Skeletal muscle cell (primary cell): ENCODE measurements at places on chromosomes 6 and 20.

DNA sequence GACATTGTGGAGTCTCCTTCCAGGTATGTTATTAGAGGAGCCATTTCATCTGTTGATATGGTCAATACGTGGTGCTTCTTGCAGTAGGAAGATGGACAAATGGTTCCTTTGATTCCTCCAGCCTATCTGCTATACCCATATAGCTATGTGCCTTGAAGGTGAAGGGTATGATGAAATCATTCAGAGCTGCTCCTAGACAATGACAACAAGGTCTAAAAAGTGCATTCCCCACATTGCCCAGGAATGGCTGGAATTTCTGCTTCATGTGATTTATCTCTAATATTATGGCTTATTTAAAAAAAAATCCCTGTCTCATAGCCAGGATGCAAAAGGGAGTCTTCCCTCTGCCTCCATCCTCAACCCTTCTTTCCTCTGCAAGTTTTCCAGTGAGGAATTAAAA, 14.1 kb downstream of the DAAM2 start:
- no peak for DNase-seq

GRCh38 chr20:56215115-56215514, 33.4 kb upstream of the MC3R start:
- no peak for DNase-seq

GRCh38 chr6:2667617-2668016, 83.1 kb downstream of the MYLK4 start:
- DNase-seq = no peak

DNA sequence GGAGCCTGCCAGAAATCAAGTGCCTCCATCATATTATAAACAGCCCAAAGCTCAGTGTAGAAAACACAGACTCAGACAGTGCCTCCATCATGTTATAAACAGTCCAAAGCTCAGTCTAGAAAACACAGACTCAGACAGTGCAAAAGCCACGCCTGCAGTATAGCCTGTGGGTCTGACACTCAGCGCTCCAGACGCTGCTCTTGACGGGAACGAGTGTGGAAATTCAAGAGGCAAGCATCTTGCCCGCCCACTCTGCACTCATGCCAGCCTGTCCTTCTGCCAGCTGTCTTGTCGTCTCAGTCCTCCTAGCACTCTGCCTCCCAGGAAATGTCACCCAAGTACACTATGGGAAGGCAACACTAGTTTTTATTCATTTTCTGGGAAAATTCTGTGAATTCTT, 274.2 kb upstream of the CDH4 start:
- DNase-seq = no peak

DNA sequence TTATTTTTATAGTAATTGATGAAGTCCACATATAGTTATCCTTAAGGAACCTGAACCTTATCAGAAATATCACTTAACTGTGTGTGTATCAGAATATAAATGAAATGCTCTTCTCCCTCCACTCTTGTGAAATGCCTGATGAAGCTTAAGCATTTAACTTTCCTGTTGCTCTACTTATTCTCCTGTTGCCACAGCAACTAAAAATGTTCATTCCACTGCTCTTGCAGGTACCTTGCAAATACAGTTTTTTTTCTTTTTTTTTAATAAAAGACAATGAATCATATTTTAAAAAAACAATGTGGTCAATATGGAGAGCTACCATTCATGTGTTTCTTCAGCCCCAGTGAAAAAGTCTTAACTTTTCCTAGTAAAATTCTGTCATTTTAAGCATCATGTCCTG, 210.3 kb downstream of the RFPL4B start:
- no peak for DNase-seq

DNA sequence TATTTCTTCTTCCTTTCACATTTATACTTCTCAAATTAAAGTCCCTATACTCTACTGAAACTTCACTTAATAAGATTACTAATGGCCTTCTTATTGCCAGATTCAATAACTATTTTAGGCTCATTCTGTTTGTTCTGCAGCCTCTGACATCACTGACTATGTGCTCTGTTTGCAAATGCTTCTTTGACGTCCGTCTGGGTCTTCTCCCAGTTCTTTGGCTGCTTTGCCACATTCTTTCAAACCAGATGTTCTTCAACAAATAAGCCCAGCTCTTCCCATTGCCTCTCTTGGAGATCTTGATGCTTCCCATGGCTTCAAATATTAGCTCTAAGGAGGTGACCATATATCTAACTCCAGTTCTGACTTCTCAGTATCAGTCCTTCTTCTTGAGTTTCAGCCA, 117.4 kb downstream of the BTBD9 start:
- DNase-seq = peak; percentile 51

DNA sequence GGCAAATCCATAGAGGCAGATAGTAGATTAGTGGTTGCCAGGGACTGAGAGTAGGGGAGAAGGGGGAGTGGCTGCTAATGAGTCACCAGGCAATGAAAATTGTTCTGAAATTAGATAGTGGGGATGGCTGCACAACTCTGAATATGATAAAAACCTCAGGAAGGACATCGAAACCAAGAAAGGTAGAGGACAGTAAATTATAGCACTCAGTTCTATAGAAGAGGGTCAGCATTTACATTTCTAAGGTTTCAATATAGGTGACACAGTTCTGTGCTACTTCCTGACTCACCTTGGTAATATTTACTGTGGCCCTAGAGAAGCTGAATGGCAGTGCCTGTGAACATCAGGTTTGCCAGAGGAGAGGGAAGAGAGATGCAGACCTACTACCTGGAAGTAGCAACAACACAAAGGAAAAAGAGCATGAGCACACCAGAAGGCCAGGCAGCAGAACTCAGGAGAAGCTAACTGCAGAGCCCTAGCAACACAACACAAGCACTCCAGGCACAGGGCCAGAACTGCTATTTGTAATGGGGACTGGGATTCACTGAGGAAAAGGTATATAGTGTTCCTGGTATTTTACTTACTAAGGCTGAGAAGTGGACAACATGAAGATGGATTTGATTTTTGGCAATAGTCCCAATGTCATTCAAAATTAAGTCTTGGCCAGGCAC, 75.9 kb downstream of the PLCG1 start:
- DNase-seq = no peak

- no peak for DNase-seq
Observed at GRCh38 chr6:106763361-106763760, 134.0 kb downstream of the QRSL1 start.

DNA sequence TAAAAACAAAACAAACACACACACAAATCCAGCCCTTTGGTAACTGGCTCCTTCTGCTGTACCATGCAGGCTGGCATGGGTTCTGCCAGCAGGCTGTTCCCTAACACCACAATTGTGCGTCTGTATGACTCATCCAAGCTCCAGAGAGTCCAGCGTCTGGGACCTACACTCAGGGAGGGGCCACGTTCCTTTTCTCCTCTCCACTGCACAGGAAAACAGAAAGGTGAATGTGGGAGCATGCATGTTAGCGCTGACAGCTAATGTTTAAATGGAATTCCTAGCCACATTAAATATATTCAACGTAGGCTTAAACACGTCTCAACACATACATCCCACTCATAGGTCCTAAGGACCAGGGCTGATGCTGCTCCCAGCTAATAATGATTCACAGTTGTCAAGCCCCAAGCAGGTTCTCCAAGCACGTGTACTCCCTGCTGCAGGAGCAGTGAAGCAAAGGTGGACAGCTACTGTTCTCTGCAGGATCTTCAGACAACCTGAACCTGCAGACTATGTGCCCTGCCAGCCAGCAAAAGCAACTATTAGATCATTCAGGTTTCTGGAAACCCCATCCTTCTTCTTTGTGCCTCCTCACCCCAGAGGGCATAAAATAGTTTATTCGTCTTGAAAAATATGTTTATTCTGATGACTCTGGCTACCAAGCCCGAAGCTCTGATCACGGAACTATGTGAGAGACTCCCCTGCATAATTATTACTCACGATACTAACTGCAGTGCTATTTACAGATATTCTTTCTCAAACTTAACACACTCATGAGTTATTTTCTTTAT, 20.9 kb downstream of the MAP1LC3A start:
- peak; percentile 39 for DNase-seq

DNA sequence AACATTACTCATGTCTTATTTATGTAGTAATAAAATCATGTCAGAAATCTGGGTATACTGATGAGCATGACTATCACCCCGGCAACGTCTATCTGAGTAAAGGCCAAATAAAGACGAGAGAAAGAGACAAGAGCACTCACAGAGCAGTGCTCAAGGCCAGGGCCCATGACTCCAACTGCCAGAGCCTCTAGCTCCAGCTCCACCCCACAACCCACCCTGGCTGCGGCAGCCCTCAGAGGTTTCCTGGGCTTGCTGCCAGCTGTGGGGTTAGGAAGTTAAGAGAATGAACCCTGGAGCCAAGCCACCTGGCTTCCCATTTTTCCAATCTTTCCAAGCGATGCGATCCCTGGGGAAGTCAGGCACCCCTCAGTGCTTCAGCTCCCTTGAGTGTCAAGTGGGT, 92.0 kb upstream of the PAX1 start:
- no peak for DNase-seq

DNA sequence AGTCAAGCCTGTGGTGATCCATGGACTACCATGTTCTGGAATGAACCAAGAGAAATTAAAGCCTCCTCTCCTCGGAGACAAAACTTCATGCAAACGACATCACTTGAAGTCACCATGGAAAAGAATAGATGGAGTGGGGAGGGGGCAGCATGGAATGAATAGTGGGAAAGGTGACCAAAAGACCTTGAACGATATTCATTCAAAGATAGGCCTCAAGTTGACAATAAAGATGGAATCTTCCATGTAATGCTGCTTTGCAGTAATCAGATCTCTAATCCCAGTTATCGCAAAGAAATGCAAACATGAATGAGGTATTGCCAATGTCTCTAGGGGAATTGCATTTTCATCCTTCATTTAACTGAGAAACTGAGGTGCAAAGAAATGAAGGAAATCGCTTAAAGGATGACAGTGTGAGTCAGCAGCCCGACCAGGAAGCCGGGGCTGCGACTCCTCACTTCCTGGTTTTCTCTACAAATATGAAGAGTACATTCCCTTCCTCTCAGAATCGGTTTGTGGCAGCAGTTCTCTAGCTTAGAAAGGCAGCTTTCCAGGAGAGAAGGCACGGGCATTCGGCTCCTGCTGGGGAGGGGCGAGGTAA, 65.6 kb upstream of the RREB1 start:
- DNase-seq = no peak

DNA sequence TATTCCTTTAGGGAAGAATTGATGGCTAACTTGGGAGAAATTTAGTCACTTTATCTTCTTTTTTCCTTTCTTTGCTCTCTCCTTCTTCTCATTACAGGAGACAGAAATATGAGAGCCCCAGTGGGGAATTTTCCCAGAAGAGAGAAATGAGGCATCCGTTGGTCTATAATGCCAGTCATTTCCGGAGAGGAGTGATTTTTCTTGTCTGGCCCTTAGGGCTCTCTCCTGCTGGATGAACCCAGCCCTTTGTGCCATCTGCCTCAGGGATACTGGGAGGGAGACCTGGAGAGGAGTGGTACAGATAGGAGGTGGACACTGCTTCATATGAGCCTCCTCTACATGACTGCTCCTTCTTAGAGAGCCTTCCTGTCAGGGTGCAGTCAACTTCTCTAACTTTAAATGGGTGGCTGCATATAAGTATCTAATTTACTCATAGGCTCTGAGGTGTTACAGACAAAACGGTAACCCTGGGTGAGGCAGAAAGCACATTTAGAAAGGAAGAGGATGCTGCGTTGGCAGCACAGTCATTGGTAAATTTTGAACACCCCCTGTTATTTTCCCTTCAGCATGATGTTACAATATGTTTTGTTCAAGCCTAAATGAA, 21.9 kb downstream of the RIMS1 start:
- DNase-seq = no peak

DNA sequence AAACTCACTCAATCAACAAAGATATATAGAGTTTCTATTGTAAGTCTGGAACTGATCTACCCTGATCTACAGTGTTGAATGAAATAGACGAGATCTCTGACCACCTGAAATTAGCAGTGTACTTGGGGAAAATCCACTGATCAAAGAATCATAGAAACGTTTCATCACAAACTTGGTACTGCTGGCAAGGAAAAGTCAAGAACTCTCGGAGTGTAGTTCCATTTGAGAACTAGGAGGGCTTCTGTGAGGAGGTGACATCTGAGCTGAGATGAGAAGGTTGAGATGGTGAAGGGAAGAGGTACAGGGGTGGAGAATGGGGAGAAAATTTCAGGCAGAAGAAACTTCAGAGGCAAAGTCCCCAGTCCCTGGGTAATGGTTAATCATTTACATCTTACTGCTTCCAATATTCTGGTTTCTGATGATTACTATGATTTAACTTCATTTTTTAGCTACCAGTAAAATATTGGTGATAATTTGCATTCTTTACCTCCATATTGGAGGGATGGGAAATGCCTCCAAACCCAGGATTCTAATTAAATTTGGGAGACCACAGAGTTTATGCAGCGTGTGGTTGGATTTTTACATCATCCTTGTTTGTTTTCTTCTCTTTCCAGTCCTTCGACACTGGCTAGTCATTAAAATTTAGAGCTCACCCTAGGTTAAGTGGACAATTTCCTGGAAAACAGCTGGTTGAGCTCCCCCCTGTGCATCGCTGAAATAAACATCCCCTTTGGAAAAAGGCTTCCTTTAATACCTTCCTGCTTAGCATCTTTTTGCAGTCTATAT, 191.9 kb downstream of the BCAS1 start:
- DNase-seq = no peak

DNA sequence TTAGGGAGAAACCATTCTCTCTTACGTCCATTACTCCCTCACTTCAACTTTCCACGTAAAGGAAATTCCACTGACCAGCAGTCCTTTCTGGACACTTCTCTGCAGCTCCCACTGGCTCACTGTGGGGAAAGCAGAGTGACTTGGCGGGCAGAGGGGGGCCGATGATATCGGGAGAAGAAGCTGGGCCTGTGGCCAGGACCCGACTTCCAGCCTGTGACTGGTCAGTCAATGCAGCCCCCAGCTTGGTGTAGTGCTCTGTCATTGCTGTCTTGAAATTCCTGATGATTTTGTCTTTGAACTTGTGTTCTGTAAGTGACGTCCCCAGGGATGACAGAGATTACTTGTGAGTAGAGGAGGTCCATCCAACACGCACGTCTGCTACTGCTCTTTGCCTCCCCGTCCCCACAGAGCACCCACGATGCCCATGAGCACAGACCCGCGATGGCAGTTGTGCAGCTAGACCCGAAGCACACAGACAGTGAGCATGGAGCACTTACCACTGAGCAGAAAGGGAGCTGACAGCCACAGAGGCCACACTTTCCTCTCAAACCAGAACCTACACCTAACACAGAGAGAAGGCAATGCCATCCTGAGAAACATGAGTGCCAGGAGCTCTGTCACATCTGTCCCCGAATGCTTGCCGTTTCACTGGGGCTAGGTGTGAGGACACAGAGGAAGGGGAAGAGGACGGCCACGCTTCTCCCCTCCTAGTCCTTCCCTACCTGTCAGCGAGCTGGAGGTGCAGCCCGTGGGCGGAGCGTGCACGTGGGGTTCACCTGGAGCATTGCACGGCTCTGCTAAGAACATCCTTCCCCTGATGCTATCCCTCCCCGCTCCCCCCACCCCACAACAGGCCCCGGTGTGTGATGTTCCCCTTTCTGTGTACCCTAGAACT, 25.7 kb downstream of the DACT2 start:
- DNase-seq = no peak

- DNase-seq = no peak
Observed at GRCh38 chr6:109282756-109283155, 99.5 kb downstream of the CD164 start.

- DNase-seq = no peak
Observed at GRCh38 chr20:60213126-60213893, 255.1 kb downstream of the CDH26 start.

- no peak for DNase-seq
Observed at GRCh38 chr6:148328876-148329555, 13.6 kb upstream of the SASH1 start.
